ENCODE measurements at places on chromosomes 4 and X.

DNA sequence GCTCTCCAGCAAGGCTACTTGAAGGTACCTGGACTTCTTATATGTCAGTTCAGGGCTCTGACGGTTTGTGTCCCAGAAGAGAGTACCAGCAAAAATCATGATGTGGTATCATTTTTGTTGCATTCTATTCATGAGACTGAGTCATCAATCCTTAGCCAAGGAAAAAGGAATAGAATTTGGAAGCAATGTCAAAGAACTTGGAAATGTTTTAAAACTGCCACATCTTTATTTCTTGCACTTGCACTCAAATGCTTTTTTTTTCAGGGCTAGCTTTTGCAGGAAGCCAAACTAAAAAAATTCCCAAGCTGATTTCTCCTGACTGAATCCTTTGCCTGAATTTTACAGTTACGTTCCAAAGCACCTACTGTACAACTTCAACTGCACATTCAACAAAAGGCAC, 112.4 kb downstream of the NPFFR2 start:
- no peak for DNase-seq

DNA sequence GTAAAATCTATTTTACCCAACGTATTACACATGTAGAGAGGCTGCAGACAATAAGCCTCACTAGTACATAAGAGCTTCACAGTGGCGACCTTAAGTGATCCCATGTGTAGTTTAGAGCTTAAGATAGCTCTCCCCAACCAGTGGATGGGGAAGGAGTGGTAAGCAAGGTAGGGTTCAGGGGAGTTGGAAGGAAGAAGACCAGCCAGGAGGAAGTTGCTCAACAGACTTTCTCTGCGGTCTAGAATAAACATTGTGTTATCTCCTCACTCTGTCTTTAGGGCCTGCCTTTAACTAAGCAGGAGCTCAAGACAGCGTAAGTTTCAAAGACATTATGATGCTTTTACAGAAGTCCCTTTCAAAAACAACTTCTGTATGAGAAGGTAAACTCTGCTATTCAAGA, 16.8 kb downstream of the MEPE start:
- no peak for DNase-seq

- DNase-seq, result no peak
Observed at GRCh38 chrX:78945186-78945912, at the start of gene P2RY10. P2RY10 (plus strand) TSS chrX:78945391; CDS start chrX:78960521, 15,130 bp downstream.

DNA sequence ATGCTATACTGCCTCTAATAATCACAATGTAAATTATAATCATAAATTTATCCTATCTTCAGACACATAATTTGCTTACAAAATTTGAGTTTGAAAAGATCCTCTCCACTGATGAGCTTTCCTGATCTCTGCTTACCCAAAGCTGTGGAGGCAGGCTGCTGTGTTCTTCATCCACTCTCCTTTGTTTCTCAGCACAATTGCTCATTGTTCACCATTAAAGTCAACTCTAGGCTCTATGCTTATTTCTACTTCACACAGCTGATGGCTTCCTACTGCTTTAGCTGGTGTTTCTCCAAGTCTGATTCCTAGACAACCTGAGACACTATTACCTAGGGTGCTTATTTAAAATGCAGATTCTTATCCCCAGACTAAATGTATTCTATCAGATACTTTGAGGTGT, 319.7 kb downstream of the PCDH18 start:
- no peak for DNase-seq

DNA sequence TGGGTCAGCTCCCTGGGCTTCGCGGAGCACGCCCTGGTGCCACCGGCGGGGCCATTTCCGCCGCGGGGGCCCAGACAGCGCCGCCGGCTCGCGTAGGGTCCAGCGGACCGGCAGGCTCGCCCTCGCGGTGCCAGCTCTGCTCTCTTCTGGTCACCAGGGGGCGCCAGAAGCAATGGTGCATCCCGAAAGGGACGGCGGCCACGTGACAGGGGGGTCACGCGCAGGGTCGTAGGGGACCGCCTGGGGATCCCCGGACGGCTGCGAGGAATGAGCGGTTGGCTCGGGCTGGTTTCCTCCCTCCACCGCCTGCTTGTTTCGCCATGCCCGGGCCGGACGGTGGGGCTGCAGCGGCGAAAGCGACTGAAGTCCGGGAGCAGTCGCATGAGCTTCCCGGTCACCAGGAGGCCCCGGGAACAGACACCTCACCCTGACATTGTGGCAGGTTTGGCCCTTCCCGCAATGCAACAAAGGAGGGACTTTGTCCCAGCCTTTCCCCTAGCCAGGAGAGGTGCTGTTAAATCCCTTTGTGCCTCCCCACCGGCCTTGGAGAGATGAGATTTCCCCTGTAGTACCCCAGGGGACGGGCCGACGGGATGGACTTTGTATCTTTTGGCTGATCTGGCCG, 15.8 kb downstream of the ZCCHC12 start:
- DNase-seq, result peak; percentile 26

DNA sequence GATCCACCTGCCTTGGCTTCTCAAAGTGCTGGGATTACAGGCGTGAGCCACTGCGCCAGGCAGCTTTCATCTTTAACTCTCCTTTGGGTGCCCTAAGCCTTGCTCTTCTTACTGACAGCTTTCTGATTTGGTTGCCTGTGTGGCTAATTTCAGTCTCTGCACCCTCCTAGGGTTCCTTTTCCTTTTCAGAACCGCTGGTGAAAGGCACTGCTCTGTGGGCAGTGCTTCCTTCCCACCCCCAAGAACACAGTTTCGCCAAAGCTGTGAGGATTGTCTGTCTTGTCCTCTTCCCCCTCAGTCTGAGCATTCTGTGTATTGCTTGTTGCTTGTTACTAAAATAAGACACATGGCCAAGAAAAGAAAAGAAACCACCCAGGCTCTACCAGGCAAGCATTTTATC, 101.4 kb upstream of the FRMPD3 start:
- DNase-seq, result no peak

GRCh38 chr4:98662055-98662453, 3.6 kb upstream of the TSPAN5 start:
- DNase-seq, result no peak

GRCh38 chr4:156685308-156685707, 286.3 kb downstream of the PDGFC start:
- no peak for DNase-seq

Data from AG10803 (cell line).